ENCODE measurements at places on chromosomes 5 and 9.

- DNase-seq: no peak
These were observed 52.5 kb downstream of the ZNF474 start for GRCh38 chr5:122181863-122182262.

DNA sequence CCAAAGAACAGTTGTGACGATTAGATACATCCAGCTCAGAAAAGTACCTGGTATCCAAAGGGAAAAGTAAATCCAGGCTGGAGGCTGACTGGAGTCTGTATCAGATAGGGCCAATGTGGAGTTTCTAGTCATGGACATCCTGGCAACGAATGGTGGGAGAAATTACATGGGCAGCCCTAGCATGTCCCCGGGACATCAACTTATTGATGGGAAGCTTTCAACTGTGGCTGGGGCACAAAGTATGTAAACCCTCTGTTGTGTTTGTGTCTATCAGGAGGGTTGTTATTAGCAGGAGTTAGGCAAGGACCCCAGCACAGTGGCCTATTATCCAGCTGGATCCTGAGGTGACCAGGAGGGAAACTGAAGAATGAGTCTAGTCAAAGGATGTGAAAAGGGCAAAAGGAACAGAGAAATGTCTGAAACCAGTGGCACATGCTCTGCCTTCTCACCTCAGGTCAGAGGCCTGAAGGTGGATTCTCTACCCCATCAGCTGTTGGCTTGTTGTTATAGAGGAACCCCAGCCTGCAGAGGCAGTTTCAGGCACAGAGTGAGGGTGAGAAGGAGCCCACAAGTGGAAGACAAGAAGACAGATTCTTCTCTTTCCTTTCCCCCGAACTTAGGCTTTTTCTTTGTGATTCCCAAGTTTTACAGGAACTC lies 19.9 kb downstream of the IFNW1 start:
- no peak for DNase-seq

DNA sequence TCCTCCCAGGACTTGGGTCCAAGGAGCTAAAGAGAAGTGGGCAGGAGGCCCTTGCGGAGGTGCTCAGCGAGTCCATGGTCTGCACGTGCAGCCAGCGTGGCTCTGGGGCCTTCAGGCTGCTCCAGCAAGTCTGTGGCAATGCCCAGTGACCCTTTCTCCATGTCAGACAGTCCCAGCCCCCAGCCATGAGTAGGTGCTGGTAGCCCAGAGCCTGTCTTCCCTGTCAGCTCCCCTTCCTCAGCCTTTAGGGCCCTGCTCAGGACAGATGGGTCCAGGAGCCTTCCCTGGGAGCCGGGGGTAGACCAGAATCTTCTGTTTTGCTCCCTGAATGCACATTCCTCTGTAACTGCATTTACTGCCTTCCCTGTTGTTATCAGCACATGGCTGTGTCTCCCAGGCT lies 147.2 kb upstream of the IRX2 start:
- DNase-seq: no peak

DNA sequence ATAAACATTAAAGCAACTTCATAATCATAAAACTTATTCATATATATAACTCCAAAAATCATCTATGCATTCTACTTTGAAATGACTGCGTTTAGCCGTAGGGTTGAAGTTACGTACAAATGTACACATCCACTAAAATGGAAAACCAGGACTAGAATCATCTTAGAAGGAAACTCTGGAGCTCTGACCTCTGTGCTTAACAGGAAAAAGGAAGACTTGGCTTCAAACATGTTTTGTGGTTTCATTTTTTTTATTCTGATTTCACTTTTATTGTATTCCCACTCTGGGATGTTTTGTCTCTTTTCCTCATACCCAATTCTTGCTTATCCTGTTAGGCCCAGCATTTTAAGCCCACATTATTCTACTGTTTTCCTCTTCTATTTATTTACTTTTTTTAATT lies 44.9 kb downstream of the GRAMD2B start:
- DNase-seq: no peak

DNA sequence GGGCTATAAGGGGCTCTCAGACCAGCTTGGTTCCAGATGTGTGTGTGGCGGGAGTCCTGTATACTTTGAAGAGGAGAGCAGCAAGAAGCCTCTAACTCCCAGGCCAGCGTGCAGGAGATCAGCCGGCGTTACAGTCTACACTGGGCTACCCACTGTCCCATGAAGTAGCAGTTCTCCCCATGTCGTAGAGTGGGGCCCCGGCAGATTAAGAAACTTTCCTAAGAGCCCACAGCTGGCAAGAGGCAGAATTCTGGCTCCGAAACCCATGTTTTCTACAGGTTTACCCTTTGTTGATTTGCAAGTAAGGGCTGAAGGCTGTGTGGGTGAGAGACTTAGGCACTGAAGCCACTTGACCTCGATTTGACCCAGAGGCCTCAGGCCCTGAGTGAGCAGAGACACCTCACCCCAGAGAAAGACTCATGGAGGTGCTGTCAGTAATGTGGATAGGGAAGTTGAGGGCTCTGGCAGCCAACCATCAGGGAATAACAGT lies 881 bp upstream of the B4GALT1 start:
- no peak for DNase-seq

- no peak for DNase-seq
These were observed 17.4 kb upstream of the PITX1 start for GRCh38 chr5:135051399-135051798.

Measured in NCI-H2029 (cell line).